ENCODE measurements at places on chromosomes 13 and 19.
A peak's percentile ranks its signal among the peaks of the same experiment; 100 is the strongest.

DNA sequence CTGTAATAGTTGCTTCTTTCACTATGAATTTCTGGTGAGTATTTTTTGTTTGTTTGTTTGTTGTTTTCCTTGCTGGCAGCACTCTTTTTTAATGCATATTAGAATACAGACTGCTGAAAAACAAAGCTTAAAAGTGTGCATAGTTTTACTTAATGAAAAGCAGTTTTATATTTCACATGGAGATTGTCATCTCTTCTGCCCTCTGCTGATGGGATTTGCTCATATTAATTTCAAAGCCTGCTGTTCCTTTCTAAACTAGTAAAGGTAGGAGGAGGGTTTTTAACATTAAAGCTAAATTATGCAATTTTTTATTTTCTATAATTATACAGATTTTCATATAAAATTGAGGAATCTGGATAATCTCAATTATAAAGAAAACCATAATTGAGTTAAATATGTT is 692.6 kb upstream of the SLITRK1 start:
- DNase-seq: no peak

GRCh38 chr13:72970956-72971355 is 87.8 kb upstream of the KLF5 start:
- DNase-seq: no peak

DNA sequence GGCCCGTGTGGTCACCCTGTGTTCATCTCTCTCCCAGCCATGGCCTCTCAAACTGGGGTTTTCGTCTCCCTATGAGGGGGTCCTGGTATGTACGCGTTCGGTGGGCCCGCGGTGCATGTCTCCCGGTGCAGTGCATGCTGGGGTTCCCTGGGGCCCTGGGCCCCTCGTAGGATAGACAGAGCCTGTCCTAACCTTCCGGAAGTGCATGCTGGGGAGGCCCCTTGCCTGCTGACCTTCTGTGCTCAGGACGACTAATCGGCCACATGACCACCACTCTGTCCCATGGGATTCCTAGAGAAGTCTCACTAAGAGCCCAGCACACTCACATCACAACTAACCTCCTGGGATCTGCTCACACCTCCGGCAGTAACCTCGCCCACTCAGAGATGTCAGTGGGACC is 4.9 kb upstream of the USE1 start:
- no peak for DNase-seq

- no peak for DNase-seq
Measured at GRCh38 chr19:6800991-6801484, 28.5 kb downstream of the VAV1 start.

GRCh38 chr13:28654276-28654675 is 4.7 kb upstream of the POMP start:
- DNase-seq: no peak

DNA sequence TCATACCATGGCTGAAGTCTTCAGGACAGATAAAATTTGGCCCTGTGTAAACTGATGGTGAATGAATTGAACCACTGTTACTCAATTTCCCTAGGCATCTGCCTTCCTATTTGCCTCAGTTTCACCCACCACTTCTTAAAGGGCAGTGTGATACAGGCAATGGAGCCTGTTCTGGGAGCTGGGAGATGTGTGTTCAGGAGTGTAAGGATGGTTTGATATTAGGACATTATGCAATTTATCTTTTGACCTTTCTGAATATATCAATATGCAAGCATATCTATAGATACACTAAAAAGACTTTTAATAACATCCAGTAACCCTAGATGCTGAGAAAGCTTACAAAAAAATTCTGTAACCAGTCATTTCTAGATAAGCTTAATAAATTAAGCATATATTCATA is 14.6 kb downstream of the IZUMO2 start:
- DNase-seq: no peak

DNA sequence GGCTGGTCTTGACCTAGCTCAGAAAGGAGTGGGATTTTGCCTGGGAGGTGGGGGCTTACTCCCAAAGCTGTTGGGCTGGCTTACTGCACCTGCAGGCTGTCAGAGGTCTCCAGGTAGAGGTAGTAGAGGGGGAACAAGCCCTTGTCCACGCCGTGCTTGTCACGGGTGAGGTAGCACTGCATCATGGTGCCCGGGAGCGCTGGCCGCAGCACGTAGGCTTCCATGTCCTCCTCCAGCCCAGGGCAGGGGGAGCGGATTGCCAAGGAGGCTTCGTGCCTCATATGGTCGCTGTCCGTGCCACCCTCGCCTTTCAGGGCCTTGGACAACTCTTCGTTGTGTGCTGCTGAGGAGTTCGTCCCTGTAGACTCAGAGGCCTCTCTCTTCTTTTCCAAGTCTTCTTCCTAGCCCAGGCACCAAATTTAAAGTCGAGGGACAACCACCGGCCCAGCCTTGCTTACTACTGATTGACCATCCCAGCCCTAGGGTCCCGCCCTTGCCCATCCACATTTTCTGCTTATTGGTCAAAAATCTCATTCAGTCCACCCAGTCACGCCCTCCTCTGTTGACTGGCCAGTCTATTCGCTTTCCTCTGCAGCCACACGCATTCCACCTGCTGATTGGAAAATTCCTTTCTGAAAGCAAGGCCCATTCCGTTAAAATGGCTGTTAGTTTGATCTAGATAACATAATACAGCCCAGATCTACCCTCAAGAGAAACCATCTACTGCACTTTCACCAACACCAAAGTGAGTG is 10.5 kb downstream of the TULP2 start:
- DNase-seq: no peak

DNA sequence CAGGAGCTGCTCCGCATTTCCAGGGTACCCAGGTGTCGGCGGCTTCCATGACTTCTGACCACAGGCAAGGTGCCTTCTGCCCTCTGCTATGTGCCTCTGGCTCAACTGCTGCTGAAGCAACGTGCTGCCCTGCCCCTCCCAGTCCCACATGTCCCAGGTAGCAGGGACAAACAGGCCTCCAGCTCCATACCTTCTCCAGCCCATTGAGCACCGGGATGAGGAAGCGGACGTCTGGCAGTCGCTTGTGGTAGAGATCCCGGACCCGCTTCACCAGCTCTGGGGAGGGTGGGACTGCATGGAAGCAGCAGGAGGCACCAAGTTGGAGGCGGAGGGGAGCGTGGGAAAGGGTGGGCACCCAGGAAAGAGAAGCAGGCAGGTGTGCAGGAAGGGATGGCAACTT is 8.1 kb upstream of the RSPH6A start:
- DNase-seq: no peak

DNA sequence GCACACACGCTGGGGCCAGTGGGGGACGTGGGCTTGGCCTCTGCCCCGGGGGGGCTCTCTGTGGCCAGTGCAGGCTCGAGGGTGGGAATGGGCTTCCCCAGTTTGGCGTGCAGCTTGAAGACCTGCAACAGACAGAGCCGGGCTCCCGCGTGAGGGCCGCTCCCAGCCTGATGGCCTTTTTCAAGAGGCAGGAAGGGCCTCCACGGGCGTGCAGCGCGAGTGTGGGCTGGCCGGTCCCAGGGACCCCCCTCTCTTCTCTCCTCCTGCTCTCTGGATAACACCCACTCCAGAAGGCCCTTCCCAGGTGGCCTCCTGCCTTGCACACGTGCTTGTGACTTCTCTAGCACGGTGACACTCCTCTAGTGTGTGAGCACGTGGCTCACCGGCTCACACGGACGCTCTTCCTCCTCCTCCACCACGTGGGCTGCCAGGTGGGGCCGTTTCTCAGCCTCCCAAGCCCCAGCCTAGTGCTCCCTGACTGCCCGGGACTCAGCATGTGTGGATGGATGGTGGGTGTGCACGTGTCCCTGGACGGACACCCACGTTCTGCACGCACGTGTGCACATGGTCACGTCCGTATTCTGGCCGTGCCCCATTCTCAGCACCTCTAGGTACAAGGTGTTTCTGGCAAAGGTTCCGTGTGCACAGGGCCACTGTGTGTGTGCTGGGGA is 39.2 kb upstream of the MATK start:
- DNase-seq: no peak

DNA sequence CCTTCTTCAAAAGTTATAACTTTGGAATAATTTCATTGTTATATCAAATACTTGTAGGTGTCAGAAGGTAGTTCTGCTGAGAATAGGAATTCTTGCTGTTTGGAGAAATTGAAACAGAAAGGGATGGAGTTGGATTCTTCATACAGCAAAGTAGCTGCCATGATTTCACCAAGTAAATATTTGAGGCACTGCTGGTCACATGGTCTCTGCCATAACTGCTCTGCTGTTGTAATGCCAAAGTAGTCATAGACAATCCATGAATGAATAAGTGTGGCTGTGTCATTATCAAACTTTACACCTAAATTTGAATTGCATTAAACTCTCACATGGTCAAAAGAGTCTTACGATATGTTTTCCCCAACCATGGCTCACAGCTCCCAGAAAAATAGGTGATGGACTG is 308.6 kb downstream of the GPC6 start:
- no peak for DNase-seq

DNA sequence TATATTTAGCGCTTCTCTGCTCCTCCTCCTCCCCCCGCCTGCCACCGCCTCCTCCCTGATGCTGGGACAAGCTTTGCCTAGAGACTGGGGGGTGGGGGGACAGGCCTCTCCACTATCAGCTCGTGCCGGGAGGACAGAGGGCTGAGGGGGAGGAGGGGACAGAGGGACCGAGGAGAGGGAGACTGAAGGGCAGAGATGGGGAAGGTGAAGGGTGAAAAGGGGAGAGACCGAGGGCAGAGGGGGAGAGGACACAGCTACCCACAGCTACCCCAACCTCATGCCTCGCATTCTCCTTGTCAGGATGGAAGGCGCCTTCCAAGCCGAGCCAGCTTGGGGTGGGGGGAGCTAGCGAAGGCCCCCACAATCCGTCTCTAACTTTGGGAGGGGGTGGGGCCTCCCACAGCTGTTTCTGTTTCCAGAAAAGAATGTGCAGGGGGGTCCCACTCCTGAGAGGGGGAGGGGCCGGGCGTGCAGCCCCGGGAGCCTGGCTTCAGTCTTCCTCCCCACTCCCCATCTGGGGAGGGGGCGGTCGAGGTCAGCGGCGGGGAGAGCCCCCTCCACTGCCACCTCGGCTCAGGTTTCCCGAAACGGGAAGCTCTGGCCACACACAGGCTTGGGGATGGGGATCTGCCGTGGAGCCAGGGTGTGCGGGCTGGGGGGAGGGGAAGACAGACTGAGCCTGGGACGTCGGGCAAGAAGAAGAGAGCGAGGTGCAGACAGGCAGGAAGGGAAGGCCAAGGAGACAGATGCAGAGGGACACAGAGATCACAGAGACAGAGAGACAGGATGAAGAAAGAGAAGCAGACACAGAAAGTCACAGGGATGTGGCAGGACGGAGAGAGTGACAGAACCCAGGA is 1.6 kb downstream of the DACT3 start:
- no peak for DNase-seq

GRCh38 chr13:80303225-80303811 is 37.6 kb downstream of the SPRY2 start:
- DNase-seq: no peak

DNA sequence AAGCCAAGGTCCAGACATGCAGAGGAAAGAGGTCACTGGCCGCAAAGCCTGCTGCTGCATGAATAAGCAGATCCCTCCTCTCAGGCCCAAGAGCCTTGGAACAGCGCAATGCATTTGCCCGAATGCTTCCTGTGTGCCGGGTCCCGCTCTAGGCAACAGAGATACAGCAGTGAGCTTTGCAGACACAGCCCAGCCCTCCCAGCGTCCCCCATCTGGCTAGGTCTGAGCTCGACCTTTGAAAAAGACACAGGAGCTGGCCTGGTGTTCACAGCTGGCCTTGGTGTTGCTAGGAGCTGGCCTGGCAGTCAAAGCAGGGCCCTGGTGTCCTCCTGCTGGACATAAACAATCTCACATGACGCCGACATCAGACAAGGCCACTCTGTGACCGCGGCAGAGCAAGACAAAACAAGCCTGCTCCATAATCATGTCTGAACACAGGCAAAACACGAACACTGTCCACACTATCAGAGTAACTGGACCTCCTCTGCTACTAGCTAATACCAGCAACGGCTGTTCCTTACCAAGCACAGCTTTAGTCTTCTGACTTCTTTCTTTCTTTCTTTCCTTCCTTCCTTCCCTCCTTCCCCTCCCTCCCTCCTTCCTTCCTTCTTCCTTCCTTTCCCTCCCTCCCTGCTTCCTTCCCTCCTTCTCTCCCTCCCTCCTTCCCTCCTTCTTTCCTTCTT is 5.7 kb upstream of the PEX11G start:
- no peak for DNase-seq

- no peak for DNase-seq
Measured at GRCh38 chr13:28401303-28402056, 93.4 kb downstream of the FLT1 start.

GRCh38 chr13:44732503-44733098 is 156.5 kb upstream of the TSC22D1 start:
- DNase-seq: no peak

- no peak for DNase-seq
Measured at GRCh38 chr13:63198071-63198470, 1782.4 kb upstream of the PCDH20 start.

GRCh38 chr13:73835138-73835721 is 299.0 kb downstream of the KLF12 start:
- DNase-seq: no peak

- DNase-seq: no peak
Measured at GRCh38 chr13:26688286-26688685, 72.3 kb downstream of the GPR12 start.

GRCh38 chr13:93029536-93029935 is 197.1 kb upstream of the GPC6 start:
- DNase-seq: no peak

GRCh38 chr13:33642374-33643065 is 175.4 kb upstream of the RFC3 start:
- no peak for DNase-seq

DNA sequence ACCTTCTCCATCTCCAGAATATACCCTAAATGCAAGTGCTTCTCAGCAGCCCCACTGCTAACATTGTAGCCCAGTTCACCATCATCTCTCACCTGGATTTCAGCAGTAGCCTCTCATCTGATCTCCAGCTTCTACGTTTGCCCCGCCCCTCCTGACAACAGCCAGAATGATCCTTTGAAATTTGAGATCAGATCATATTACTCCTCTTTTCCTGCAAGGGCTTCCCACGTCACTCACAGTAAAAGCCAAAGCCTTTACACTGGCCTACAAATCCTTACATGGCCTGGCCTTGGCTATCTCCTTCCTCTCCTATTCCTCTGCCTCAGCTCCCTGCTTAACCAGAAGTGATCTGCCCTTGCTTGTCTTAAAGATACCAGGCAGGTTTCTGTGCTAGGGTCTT is 94.3 kb upstream of the NBEA start:
- DNase-seq: no peak

DNA sequence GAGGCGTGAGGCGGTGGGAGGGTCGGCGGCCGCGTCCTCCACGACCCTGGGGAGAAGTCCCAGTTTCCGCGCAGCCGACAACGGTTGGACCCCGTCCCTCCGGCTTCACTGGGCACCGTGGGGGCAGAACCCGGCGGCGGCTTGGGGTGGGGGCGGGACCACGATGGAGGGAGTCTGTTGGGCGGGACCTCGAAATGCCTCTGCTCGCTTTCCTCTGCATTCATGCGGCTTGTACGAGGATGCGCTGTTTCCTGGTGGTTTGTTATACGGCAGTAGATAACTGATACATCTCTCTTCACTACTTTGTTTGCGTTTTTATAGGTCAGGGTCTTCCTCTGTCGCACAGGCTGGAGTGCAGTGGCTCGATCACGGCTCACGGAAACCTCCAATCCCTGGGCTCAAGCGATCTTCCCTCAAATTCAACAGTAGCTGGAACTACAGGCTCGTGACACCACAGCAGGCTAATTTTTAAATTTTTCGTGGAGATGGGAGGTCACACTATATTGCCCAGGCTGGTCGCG is 24.6 kb upstream of the ZNF846 start:
- peak; percentile 40 for DNase-seq
